ENCODE measurements at places on chromosomes 1 and 21. TPM values are rescaled to one million over a fixed set of nuclear protein-coding genes. Genes with fewer than 3 reads are reported as not detected.

SPRR2E gene
- total RNA-seq = not detected

MINDY1 gene
- 10.4 TPM for total RNA-seq

FH gene
- total RNA-seq = 95.2 TPM

SPATA45 gene
- total RNA-seq = not detected

LCE1A gene
- total RNA-seq = not detected

TAS1R1 gene
- not detected for total RNA-seq

SPATA1 gene
- total RNA-seq = 3.0 TPM

- no peak for DNase-seq
These were observed 127.2 kb upstream of the ZC3H12A start for GRCh38 chr1:37347104-37347649.

DNA sequence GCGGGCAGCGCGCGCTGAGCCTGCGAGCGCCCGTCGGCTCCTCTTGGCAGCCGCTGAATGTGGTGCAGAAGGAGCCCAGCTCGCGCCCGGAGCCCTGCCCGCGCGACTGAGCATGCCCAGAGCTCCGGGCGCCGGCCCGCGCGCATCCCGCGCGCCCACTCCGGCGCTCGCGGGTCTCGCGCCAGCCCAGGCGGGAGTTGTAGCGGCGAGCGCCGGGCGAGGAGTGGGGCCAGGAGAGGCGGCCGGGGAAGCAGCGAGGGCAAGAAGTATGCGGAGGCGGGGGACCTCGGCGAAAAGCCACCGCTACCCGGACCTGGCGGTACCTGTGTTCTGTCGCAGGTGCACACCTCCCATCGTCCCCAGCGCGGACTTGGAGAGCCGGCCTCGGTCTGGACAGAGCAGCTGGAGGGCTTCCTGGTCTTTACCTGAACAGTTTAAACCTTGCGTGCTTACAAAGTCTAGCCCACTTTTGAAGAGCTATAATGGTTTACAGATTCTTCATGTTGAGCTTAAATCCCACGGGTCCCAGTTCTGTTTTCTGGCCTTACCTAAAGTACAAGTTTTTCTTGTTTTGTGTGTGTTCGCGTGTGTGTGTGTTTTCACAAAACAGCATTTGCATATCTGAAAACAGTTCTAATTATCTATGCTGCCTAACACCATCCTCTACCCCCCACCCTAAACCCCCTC is at the start of gene DDAH1:
DDAH1 (minus strand) TSS at position 61 of the 687 bp plus-strand sequence. CDS start 114 bp downstream, outside the sequence.
- peak; percentile 18 for DNase-seq

- no peak for DNase-seq
These were observed 22.5 kb downstream of the NTMT2 start for GRCh38 chr1:170168265-170168664.

DNA sequence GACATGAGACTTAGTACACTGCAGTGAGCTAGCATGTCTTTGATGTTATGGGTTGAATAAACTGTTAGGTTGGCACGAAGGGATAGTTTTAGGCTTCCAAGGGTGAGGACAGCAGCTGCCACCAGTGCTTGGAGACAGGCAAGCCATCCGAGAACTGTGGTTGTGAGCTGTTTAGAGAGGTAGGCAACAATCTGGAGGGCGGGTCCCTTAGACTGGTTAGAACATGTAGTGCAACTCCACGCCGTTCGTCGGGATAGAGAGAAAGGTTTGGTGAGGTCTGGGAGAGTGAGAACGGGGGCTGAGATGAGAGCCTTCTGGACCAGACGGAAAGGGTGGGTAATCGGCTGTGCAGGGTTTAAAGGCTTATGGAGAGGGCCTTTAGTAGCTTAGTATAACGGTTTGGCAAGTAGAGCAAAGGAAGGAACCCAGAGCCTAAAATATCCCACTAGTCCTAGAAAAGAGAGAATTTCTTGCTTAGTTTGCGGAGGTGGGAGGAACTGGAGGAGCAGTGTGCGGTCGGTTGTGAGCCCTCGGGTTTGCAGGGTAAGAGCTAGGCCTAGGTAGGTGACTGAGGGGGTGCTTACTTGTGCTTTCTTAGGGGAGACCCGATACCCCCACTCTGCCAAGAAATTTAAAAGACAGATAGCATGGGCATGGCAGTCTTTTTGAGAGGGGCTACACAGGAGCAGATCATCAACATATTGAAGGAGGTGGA is 72.8 kb downstream of the CNST start:
- DNase-seq = no peak

- no peak for DNase-seq
These were observed 8.1 kb upstream of the IFI44 start for GRCh38 chr1:78641558-78641957.

- no peak for DNase-seq
These were observed 1144.3 kb upstream of the NCAM2 start for GRCh38 chr21:19853709-19854575.

DNA sequence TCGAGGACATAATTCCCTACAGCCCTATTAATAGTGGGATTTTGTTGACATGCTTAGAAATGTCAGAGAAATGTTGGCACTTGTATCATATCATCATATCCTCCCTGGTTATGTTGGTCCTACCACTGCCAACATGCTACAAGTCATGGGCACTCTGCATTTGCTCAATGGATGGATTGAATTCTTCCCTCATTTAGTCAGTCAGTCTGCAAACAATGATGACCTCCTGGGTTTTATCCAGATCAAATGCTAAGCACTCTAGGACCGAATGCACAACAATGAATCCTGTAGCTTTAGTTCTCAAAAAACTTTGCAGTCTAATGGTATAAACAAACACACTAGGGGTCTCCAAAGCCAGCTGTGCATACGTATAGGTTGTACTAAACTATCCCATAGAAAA is 357.2 kb upstream of the DPYD start:
- no peak for DNase-seq

DNA sequence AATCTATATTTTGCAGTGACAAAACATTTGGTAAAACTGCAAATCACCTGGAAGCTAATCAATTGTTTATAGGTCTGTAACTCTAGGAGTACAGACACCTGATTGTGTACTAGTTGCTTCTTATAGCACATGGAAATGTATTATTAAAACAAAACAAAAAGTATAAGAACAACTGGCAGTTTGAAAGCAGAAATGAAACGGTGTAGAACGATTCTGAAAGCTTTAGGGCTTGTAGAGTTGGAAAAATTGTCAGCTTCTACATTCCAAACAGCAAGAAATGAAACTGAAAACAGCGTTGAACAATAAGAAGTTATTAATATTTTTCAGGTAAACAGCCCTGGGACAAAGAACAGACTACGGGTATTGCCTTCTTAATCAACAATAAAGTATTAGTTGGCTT is 273.3 kb downstream of the OLFM3 start:
- no peak for DNase-seq

DNA sequence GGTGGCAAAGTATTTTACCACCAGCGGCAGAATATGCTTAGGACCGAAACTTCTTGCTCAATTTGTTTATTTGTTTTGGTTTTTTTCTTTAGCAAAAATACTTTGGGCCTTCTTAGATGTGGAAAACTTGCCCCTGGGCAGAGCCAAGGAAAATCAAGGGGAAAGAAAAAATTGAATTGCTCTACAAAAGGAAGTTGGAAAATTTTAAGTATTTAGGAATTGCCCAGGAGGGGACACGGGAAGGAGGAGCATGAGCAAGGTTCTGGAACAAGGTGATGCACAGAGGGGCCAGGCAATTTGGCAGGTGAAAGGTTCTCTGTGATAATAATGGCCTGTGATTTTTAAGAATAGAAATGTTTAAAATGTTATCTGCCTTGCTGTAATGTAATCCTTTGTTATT is 28.6 kb downstream of the SGIP1 start:
- no peak for DNase-seq

- DNase-seq = no peak
These were observed 33.5 kb downstream of the ZMYM1 start for GRCh38 chr1:35112668-35113067.

DNA sequence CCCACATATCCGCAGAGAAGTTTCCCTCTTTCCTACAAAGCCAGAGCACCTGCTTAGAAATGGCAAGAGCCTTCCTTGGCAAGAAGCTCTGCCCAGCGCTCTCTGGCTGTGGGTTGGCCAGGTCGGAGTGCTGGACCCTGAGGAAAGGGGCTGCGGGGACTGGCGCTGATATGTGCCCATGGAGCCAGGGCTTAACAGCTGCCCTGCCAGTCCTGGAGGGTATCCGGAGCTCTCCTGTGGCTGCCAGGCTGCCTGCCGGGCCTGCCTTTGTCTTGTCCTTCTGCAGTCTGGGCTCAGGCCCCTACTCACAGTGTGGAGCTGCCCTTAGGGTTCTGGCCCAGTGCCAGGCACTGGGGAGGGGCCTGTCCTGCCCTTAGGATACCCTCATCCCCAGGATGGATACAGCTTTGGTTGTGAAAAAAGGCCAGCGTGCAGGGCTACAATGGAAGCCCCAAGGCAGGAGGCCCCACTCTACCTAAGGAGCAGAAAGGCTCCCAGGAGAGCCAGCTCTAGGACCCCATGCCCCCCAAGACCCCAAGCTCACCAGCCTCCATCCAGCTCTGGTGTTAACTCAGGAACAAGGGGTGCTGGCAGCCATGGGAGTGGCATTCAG is 43.4 kb downstream of the KIAA1614 start:
- DNase-seq = no peak

DNA sequence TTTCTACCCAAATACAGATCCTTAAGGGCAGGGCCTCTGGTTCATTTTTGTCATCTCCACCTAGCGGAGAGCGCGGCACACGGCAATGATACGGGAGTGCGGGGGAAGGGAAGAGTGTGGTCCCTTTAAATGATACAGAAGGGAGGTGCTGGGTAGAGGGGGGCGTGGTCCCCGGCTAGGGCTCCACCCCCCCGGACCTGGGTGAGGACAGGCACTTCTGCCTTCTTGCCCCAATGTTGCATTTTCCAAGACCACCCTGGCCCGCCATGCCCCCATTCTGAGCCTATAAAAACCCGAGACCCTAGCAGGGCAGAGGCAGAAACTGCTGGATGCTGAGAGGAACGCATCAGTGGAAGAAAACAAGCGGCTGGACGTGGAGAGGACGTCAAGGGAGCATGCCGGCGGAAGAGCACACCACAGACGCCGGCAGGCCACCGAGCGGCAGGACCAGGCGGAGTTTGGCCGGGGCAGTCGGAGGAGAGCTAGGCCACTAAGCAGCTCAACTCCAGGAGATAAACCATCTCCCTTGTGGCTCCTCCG is 30.0 kb downstream of the LRRC3 start:
- DNase-seq = peak; percentile 65

GRCh38 chr1:238991765-238992495 is 394.4 kb upstream of the CHRM3 start:
- no peak for DNase-seq

DNA sequence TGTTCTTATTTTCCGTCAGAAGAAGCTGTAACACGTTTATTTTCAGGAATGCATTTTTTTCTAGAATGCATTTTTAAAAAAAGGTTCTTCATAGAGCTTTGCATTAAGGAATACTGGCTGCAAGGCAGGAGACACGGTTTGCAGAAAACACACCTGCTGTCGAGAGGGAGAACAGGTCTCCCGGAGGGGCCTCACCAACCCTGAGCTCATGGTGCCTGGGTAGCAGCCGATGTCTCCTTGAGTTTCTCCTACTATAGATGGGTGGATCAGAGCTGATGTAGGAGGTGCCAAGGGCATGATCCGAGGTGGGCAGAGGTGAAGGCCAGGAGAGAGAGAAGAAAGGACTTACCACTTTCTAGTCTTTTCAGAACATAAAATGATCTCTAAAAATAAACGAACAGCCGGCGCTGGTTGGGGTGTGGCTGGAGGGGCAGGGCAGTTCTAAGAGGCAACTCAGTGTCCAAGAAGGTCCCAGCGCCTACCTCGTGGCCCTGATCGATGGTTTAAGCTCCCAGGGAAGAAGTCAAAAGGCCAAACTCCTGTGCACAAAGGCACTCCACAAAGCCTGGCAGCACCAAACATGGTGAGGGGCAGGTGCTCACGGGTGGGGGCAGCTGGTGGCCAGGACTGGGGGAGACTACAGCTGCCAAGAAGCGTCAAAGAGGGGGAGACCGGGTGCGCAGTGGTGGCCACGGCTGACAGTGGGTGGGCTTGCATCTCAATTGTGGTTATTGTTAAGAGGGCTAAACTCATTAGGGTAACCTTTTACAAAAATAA is 12.2 kb downstream of the MORN1 start:
- DNase-seq = no peak

GRCh38 chr1:70256664-70257063 is 35.5 kb downstream of the SRSF11 start:
- DNase-seq = no peak

DNA sequence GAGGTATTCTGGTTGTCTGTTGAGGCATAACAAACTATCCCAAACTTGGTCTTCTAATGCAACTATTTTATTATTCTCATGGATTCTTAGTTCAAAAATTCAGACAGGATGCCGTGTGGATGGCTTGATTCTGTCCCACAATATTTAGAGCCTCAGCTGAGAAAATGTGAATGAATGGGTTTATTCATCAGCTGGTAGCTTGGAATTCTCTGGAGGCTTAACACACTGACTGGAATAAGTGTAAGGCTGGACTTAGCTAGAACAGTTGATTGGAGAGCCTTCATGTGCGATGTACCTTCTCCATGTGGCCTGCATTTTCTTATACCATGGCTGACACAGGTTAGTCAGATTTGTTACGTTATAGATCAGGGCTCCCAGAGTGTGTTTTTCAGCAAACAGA is 30.8 kb downstream of the TNNI3K start:
- DNase-seq = no peak

DNA sequence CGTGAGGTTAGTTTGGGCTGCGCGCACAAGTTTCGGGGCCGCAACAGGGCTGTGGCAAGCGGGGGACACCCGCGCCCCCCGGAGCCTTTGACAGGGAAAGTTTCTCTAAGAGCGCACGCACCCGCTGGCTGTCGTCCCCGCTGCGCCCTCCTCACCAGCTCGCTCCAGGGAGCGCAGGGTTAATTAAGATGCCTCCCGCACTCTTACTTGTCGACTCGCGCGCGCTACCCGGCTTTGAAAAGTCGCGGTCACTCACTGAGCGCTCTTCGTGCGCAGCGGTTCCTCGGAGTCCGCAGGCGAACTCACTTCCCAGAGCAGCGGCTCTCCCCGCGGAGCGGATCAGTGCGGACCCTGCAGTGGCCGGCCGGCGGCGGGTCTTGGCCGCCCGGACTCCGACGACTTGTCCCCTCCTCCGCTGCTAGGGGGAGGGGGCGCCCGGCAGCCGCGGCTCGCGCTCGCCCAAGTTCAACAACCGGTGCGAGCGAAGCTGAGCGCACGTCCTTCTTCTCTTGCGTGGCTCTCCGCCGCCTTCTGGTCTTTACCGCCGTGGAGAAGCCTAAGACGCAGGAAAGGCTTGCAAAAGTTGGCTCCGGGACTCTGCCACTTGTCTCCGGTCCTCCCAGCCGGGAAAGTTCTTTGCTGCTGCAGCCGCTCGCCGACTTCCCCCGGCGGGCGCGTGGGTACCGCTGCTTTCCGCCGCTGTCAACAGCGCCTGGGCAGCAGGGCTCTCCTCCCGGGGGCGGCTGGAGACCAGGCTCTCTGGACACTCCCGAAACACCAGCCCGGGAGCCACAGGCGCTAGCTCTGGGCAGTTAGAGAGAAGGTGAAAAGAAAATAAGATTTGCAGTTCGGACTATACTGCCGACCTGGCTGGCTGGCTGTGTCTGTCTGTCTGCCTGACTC is 506 bp downstream of the JUN start:
- DNase-seq = peak; percentile 60
